Left ventricle myocardium superior (tissue), 1 donor: ENCODE measurements at places on chromosomes 3 and 15. TPM values are rescaled to one million over a fixed set of nuclear protein-coding genes. Genes with fewer than 3 reads are reported as not detected.

- no peak for DNase-seq
Measured at GRCh38 chr3:2423143-2423542, 324.5 kb downstream of the CNTN4 start.

DNA sequence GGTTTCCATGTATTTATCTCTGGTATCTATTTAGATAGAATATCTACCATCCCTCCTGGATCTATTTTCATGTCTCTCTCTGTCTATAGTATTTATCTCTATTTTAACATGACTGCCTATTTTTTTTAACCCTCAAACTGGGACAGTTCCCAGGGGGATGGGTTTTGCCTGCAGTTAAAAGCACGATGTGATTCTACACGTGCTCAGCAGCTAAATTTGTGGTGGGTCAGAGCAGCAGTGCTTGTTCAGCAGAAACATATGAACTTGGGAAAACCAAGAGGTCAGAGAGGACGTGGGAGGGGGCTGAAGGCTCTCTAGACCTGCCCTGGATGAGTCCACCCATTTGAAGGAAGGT lies 189.2 kb downstream of the NTRK3 start:
- no peak for DNase-seq

GRCh38 chr3:186985661-186986364 lies 55.5 kb downstream of the ST6GAL1 start:
- DNase-seq: peak; percentile 43

DNA sequence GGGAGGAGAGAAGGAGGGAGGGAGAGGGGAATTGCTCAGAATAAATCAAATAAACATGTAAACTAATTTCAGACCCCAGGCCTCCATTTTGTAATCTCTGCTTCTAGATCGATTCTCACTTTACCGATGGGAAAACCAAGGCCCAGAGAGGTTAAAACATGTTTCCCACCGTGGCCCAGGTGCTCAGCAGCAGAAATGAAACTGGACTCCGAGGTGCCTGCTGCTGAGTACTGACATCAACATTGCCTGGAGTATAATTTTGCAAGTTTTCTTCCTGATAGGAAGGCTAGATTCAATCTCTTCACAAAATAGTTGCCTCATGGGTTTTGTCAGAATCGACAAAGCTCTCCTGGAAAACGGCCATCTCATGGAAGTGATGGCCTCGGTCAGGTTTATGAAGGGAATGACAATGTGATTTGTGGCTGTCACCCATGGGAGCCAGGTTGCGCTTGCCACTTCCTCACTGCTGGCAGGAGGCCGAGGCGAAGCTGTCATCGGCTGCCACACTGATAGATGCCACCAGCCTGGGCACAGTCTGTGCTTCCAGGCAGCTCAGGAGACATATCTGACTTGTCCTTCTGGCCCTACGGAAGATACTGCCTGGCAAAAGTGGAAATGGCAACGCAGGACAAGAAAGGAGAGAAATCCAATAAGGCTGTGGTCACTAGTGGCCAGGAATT lies 133.1 kb upstream of the LRRN1 start:
- peak; percentile 76 for DNase-seq

- no peak for DNase-seq
Measured at GRCh38 chr15:61584410-61584809, 355.3 kb upstream of the RORA start.

DNA sequence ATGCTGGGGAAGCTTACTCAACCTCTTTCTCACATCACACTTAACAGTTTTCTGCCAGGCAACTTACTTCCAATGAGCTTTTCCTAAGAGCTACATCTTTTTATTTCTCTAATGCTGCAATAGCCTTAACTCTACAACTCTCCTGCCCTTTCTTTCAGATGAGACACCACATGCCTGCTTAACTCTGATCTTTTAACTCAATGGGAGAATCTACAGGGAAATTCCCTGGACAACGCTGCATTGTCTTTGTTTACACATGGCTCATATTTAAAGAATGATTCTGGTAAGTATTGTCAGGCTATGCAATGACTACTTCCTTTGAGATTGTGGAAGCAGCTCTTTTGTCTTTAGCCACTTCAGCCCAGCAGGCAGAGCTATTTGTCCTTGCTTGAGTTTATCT lies 353.1 kb upstream of the BCHE start:
- no peak for DNase-seq

DNA sequence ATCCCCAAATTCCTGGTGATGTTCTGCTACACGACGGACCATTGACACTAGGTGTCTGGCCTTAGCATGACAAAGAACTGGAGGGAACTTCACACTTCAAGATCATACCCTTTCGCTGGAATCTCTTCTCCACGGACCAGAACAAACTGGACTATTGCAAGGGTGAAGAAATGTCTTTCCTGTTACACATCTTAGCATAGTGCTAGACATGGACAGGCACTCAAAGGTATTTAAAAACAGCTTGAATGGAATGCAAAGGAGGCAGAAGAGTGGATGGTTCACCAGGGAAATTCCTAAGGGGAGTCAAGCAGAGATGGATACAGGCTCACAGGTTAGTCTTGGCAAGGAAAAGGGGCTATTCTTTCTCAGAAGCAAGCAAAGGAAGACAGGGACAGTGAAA lies 33.5 kb upstream of the PDZRN3 start:
- DNase-seq: no peak

GRCh38 chr3:99997293-99997692 lies 117.0 kb downstream of the FILIP1L start:
- DNase-seq: no peak

The TMEM207 gene
- total RNA-seq: not detected

The TTLL13 gene
- 0.20 TPM for total RNA-seq
